Fibroblast of the conjunctiva (primary cell): ENCODE measurements at places on chromosomes 2 and 18.

GRCh38 chr2:190666895-190667294 is 18.0 kb downstream of the NAB1 start:
- DNase-seq, result no peak

DNA sequence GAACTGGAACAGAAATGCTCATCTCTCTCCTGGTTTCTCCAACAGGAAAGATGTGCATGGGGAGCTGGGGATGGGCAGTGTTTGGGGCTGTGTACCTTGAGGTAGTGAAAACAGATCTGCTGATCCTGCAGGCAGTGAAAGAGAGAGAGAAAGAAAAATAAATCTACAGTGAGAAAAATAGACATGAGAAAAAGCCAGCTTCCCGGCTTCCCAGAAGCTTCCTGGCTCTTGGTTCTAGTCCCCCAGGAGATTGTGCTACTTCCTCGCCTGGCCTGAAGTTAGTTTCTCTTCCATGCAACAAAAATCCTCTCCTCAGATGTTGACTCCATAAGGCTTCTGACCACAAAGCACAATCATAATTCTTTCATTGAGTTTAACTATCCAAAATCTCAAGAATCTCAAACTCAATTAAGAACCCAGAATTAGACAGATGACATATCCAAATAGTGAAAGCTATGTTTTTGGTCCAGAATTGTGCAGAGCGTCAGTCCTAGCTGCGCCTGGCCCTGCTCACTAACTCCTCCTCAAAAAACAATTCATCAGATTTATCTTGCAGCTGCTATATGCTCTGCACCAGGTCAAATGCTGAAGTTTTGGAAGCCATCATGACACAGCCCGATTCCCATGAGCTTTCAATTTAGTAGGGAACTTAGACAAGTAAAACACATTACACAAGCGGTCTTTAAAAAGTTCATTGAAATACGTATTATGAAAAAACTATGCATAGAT is 20.1 kb upstream of the NAB1 start:
- no peak for DNase-seq

GRCh38 chr2:44713170-44713569 is 228.3 kb upstream of the SIX3 start:
- DNase-seq, result no peak

- DNase-seq, result no peak
Observed at GRCh38 chr18:79952456-79952995, 1.1 kb upstream of the SLC66A2 start.

DNA sequence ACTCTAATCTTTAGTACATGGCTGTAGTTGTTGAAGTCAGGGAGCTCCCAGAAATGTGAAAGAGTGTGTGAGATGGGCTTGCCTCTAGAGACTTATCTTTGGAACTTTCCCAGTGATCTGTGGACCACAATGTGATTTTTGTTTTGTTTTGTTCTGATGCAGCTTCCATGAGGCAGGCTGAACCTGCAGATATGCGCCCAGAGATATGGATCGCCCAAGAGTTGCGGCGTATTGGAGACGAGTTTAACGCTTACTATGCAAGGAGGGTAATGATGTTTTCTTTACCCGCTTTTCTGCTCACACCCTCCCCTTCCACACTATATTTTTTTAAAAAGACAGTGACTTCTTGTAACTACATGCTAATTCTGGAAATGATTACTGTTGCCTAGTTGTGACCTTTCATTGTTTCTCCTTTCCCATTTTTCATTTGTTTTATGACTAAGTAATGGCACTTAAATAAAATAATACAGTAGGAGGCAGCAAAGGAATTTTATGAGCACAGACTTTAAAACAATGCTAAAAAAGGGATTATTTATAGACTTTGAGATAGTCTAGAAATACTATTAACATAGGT is 29.3 kb downstream of the BCL2L11 start:
- DNase-seq, result no peak

GRCh38 chr2:217838409-217838831 is 164.4 kb downstream of the TNS1 start:
- no peak for DNase-seq

GRCh38 chr2:239298116-239298804 is 102.6 kb downstream of the HDAC4 start:
- no peak for DNase-seq

GRCh38 chr18:45330170-45330594 is 285.1 kb upstream of the SLC14A2 start:
- DNase-seq, result no peak

- DNase-seq, result no peak
Observed at GRCh38 chr2:145759228-145759915, 1239.5 kb upstream of the ZEB2 start.

DNA sequence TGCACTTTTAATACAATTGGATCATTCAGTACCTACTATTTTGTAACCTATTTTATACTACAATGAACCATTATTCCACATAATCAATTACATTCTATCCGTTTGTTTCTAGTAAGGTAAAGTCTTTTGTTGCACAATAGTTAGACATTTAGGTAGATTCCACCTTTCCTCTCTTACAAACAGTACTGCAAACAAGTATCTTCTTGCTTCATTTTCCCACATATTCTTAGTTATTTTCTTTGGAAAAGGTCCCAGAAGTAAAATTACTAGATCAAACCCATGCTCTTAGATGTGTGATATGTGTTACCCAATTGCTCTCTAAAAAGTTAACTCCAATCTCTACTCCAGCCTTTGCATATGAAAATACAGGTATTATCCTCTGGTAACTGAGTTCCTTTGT is 49.6 kb downstream of the SPIRE1 start:
- DNase-seq, result no peak

- no peak for DNase-seq
Observed at GRCh38 chr18:23183411-23184150, 48.3 kb downstream of the CABLES1 start.

DNA sequence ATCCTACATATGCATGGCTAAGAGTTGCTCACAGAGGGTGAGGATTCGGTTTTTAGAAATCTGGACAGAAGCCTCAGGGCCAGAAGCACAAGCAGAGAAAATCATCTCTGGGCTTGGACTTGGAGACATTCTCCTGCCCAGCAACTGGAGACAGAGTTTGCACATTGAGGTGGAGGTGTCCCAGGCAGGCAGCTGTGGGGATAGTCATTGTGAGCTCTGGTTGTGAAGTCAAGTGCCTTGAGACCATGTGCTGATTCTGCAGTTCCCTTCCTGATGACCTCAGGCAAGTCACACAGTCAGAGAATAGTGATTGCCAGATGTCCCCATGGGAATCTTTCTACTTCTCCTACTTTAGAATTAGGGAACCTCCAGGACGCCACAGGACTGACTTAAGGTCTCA is 108.4 kb upstream of the LDAH start:
- no peak for DNase-seq

DNA sequence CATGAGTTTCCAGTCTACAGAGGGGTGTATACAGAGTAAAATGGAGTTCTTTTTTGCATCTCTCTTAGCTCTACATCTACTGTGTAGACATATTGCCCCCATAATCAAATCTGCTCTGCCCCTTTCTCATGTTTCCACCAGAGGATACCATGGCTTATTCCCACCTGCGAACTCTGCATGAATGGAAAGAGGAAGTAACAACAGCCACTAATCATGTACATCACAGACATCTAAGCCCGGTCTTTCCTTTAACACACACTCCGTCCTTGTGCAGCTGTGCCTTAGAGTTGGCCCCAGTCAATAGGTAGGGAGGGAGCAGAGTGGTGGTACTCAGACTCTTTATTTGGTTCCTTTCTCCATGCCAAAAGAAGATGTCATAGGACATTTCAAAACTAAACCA is 147.3 kb upstream of the NRP2 start:
- no peak for DNase-seq

DNA sequence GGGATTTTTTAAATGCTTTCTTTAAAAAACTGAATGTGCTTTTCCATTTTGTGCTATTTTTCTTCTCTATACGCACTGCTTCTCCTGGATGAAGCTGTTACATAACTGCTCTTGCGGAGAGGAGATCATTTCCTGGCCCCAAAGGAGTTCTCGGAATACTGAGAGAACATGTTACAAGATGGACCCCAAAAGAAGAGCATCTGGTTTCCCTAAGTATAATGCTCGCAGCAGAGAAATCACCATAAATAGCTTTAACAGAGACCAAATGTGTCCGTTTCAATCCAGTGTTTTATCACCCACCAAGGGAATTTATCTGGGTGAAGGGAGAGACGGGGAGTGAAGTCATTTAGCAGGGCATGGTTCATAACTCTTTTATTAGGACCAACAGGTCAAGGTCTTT is 80.1 kb downstream of the RBM43 start:
- DNase-seq, result no peak

- DNase-seq, result no peak
Observed at GRCh38 chr2:151840216-151841046, 12.2 kb upstream of the ARL5A start.

DNA sequence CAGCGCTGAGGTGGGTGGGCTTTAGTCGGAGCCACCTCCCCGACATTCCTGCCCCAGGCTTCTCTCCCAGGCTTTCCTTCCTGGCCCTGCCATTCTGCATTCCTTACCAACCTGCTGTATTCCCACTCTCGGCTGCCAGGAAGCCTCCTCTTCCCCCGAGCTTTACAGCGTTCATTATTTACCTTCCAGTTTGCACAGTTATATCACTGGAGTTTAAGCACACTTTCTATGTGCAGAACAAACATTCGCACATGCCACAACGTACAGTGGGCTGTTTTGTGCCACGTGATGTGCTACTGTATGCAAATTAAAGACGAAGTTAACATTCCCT is 246.3 kb downstream of the SOX11 start:
- no peak for DNase-seq

DNA sequence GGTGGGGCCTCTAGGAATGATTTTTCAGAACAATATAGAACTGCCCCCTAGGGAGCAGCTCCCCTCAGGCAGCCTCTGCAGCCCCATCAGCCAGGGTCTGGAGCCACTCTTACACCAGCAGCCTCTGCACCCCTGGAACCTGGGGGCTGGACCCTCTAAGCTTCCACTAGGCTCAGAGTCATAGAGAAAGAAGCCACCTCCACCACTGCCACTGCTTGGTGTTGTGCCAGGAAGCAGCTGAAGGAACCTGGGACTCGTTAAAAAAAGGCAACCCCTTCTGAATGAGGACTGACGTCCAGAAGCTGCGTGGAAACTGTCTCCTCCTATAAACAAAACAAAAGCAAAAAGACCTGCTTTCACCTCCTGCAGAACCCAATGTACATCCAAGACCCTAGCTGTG is 98.1 kb upstream of the HS6ST1 start:
- no peak for DNase-seq

GRCh38 chr2:235523021-235523420 is 29.2 kb downstream of the AGAP1 start:
- DNase-seq, result no peak

- no peak for DNase-seq
Observed at GRCh38 chr2:105786231-105787230, 41.8 kb downstream of the NCK2 start.

- DNase-seq, result no peak
Observed at GRCh38 chr2:236627841-236628240, 58.2 kb downstream of the ACKR3 start.

GRCh38 chr18:506801-507200 is 6.3 kb upstream of the COLEC12 start:
- no peak for DNase-seq

GRCh38 chr18:50422286-50422898 is 47.5 kb downstream of the SKA1 start:
- no peak for DNase-seq

DNA sequence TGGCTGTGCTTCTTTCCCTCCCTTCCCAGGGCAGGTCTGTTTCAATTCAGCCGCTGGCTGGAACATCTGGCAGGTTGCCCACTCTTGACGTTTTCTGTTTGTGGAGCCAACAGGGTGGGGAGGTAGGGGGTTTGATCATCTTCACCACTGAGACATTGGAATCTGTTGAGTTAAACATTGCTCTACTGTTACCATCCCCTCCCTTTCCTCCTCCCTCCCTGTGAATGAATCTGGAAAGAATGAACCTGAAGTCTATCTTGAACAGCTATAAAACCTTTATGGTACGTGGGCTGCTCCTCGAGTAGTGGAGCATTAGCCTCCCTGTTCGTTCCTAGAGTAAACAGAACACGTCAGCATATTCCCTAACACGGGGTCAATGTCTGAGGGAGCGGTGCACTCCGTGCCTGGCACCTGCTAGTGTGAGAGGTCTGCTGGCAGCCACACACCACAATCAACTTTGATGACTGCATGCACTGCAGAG is 249.9 kb upstream of the RBBP8 start:
- DNase-seq, result peak; percentile 33

DNA sequence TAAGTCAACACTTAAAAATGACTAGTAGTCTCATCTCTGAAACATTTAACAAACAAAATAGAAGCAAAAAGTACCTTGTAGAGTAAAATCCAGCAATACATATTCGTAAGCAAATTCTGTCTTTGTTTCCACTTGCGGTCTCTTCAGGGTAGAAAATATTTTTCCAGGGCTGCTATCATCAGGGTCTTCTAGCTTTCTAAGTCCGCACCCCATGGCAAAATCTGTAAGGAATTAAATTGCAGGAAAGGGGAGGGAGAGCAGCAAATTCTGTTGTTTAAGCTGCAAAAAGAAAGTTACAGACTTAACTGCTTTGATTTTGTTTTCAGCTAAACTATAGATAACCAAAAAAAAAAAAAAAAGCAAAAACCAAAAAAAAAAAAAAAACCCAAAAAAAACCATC is at the start of gene RFTN2:
RFTN2 (minus strand) TSS at position 342 of the 400 bp plus-strand sequence; CDS start at position 213, 129 bp downstream.
- DNase-seq, result no peak

DNA sequence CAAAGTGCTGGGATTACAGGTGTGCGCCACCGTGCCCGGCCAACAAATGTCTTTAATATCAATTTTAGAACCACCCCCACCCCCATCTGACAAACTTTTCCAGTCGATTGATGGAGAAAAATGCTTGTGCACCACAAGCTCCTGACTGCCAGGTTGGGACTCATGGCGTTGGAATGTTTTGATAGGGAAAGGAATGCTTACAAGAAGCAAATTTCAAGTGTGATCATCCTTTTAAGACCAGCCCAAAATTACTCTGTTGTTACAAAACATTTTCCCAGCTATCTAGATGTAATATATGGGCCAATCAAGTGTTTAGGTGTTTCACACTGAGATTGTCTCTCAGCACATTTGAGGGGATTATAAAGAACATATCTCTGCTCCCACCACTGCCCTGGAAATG is 45.2 kb downstream of the UBXN4 start:
- peak; percentile 61 for DNase-seq

- DNase-seq, result peak; percentile 91
Observed at GRCh38 chr2:215921895-215922294, 91.5 kb downstream of the MREG start.

DNA sequence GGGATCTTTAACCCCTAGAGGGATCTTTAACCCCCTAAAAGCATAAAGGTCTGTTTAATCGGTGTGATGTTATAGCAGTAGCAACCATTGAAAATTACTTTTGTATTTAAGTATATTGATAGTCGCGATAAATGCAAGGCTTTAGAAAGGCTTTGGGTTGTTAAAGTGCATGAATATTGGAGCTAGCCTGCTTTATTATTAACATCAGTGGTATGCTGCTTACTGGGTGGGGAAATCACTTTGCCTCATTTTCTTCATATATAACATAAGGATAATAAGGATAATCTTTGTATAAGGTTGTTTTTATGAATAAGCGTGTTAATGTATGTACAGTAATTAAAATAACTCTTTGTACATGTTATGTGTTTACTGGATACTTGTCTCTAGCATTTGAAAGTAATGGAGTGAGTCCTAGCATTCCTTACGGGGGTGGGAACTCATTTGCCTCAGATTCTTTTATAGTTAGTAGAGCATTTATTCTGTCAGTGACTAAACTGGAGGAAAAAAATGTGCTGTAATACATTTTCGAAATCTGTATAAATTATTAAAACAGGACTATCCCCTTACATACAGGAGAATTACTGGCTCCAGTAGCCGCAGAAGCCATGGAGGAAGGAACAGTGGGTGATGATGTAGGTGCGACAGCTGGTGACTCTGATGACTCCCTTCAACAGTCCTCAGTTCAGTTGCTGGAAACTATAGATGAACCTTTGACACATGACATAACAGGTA is 122.2 kb downstream of the BIRC6 start:
- no peak for DNase-seq

- DNase-seq, result no peak
Observed at GRCh38 chr18:36706134-36706881, 122.5 kb downstream of the TPGS2 start.
